Activated T-helper 17 cell treated with anti-CD3 and anti-CD28 coated beads, Interleukin-2, amount 50 U/mL, for 72 hours (primary cell): ENCODE measurements at places on chromosomes 13 and 19.

DNA sequence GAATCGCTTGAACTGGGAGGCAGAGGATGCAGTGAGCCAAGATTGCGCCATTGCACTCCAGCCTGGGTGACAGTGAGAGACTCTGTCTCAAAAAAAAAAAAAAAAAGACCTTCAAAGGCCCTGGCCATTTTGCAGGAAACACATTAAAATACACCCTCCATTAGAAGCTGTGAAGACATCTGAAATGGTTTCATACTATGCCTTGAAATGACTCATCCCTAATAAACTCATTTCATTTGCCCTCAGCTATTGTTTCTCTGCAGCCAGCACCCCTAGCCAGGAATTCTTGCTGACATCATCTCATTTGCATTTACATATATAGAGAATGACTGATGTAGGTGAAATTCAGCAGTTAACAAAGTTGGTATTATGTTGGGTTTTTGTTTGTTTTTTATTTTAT is 8.7 kb downstream of the EML2 start:
- peak; percentile 96 for ATAC-seq

DNA sequence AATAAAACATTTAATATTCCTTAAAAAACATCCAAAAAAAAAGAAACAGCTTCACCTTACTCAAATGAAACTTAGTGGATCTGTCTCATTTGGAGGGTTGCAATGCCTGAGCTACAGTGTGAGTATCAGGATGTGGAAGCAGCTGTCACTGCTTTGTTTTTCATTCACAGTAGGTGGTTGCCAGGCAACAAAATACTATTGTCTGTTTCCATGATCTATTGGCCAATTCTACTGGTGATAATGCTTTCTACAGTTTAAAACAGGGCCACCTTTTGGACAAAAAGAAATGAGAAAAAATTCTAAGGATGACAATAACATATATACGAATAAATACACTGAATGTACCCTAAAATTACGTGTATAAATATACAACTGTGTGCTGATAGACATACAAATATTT is 3.0 kb downstream of the ENOX1 start:
- no peak for ATAC-seq

- ATAC-seq, result no peak
These were observed 84.0 kb upstream of the MTIF3 start for GRCh38 chr13:27534108-27534980.

DNA sequence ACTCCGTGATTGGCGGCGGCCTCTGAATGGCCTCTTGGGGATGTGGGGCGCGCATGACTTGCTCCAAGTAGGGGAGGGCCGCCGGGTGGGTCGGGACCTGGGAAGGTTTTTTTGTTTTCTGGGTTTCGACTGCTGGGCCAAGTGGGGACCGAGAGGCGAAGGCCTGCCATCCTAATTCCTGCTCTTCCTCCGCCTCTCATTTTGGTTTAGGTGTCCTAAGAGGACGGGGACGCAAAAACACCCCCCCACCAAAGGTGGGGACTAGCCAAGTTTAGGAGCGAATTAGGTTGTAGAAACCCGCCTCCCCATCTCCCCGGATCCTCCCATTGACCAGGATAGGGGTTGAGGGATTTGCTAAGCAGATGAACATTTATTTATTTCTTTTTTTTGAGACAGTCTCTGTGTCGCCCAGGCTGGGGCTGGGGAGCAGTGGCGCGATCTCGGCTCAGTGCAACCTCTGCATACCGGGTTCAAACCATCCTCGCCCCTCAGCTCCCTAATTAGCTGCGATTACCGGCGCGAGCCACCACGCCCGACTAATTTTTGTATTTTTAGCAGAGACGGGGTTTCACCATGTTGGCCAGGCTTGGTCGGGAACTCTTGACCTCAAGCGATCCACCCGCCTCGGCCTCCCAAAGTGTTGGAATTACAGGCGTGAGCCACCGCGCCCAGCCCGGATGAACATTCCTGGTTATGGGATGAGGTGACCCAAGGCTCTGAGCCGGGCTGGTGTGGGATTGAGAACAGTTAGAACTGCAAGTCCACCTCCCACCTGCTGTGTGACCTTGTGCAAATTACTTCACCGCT is 838 bp downstream of the PPP2R1A start:
- ATAC-seq, result no peak

GRCh38 chr13:60043262-60043661 is 120.5 kb downstream of the DIAPH3 start:
- ATAC-seq, result no peak

DNA sequence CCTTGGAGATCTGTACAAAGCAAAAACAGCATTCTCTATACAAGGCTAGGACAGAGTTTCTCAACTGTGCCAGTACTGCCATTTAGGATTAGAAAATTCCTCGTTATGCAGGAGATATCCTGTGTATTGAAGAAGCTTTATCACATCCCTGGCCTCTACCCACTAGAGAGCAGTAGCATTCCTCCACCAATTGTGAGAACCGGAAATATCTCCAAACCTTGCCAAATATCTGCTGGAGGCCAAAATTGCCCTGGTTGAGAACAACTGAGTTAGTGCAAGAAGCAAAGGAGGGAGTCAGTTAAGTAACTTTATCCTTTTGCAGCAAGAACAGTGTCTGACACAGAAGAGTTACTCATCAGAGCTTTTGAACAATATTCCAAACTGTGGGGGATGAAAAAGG is 16.2 kb upstream of the FREM2 start:
- no peak for ATAC-seq

DNA sequence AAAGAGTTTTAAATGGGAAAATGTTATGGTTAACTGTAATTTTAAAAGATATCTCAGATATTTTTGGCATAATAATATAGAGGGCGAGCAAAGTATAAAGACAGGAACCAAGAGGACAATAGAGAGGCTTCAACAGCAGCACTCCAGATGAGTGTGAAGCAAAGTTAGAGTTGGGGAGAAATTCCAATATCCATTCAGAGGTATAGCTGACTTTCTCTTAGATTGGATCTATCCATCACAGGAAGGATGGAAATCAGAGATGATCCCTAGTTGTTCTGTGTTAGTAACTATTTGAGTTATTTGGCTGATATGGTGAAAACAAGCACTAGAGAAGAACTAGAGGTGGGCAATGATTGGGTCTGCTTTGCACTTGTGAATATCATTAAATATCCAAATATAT is 786.0 kb upstream of the KLHL1 start:
- ATAC-seq, result no peak

- no peak for ATAC-seq
These were observed 8.9 kb downstream of the TEKTIP1 start for GRCh38 chr19:3547767-3548282.

GRCh38 chr13:32124743-32125142 is 93.2 kb downstream of the FRY start:
- ATAC-seq, result no peak

GRCh38 chr19:58395220-58395978 is at the start of gene RNF225:
Gene RNF225, plus strand, starts transcription at chr19:58395656. Its CDS starts 434 bp downstream, at chr19:58396090.
- peak; percentile 29 for ATAC-seq

DNA sequence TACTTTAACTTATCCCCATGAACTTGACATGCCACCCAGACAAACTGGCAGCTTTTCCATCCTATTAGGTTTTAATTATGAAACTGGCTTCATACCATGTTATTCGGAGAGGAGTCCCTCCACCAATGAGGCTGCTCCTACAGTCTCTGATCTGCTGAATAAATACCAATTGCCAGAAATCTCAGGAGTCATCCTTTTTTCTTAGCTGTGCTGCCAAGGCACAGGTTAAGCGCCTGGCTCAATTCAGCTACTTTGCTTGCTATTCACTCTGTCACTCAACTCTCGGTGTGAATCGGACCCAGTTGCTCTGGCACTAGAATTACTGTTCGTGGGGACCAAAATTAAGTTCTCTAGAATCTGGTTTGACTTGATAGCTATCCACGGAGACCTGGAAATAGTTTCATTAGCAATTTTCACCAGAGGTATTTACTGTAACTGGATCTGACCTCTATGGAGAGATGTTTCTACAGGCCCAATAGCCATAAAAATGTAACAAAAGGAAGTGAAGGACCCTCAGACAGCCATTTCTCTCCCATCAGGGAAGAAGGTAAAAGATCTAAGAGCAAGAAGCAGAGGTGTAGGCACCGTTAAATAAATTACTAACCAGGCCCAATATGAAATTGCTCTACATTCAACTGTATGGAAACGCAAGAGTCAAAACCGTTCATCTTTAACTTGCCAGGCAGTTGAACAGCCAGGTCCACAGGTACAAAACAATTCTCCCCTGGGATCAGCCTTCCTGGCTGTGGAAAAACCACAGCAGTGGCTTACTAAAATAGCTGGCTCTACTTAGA is 5.4 kb downstream of the ZC3H4 start:
- peak; percentile 2 for ATAC-seq
